ENCODE measurements at places on chromosomes 2 and 18.

DNA sequence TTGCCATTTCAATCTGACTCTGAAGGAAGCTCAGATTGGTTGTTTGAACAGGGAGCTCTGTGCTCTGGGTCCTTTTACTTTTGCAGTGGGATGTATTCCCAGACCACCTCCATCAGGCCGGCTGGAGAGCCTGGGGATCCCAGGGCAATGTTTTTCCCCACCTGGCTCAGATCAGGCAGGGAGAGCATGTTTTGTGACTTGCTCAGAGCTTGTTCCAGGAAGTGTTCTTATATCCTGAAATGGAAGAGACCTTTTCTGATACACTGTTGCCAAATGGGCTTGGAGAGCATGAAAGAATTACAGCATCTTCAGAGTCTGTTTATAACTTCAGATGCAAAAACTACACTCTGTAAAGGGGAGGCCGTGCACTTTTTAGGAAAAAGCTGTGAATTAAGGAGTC, 56.0 kb downstream of the LIPG start:
- DNase-seq, result no peak

DNA sequence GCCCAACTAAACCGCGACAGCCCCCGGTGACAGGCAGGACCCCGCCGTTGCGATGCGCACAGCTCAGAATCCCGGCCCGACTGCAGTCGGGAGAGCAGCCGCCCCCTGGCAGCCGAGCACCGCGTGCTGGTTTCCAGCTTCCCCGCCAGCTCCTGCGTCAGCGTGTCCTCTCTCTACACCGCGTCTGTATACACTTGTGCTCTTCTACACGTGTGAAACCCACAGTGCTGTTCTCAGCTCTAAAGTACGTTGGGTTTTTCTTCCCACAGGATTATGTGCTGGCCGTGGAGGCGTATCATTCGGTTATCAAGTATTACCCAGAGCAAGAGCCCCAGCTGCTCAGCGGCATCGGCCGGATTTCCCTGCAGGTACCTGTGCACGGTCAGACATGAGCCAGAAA, 54.0 kb downstream of the ADI1 start:
- no peak for DNase-seq

DNA sequence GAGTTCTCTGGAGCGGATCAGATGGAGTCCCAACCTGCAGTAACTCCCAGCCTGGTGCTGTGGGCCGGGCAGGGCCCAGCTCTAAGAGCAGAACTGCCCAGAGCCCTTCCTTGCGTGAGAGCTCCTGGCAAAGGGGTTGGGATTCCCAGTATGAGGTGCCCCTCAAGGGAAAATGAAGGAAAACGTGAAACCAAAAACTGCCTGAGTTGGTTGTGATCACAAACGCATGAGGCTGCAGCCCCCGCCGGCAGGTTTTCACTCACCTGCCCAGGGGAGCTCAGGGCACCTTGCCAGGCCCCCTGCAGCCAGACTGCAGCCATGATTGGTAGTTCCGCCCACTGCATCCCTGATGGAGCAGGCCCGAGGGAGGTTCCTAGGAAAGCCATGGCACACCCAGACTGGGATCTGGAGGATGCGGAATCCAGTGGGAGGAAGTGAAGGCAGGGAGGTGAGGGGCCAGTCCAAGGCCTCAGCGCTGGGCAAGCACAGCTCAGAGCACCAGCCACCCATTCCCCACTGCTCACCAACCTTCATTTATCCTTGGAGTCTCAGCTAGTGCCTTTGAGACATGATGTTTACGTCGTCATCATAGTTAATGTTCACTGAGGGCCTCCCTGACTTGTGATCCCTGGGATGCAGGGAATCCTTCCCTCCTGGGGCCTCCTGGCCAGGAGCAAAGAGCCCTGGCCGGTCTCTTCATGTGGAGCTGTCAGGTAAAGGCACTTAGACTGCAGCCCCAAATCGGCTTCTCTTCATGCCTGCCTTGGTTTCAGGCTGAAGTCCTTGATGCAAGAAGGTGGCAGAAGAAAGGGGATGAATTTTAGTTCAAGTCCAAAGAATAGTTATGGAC, 103.2 kb downstream of the INHBB start:
- DNase-seq, result no peak

- no peak for DNase-seq
These were observed 48.9 kb downstream of the ADCY3 start for GRCh38 chr2:24870891-24871705.

- DNase-seq, result no peak
These were observed 479 bp downstream of the SCN9A start for GRCh38 chr2:166375195-166375735.

DNA sequence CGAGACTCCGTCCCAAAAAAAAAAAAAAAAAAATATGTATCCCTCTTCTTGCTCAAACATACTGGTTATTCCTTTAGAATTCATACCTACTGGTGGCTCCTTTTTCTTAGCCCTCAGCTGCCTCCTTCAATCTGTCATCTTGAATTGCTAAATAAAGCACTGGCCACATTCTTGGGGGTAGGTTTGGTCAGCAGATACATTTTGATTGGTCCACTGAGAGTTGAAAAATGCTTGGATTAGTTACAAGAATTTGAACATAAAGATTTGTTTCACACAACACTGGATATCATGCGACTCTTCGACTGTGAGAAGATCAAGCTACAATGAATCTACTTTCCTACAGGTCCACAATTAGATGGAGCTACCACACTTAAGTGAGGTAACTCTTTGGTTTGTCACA, 906.1 kb upstream of the SLC39A10 start:
- DNase-seq, result no peak

GRCh38 chr2:65724336-65724735, 291.9 kb upstream of the SPRED2 start:
- DNase-seq, result no peak

- no peak for DNase-seq
These were observed 171.6 kb downstream of the PLCL1 start for GRCh38 chr2:197975931-197976519.

GRCh38 chr2:205807758-205808157, 125.5 kb downstream of the NRP2 start:
- no peak for DNase-seq

DNA sequence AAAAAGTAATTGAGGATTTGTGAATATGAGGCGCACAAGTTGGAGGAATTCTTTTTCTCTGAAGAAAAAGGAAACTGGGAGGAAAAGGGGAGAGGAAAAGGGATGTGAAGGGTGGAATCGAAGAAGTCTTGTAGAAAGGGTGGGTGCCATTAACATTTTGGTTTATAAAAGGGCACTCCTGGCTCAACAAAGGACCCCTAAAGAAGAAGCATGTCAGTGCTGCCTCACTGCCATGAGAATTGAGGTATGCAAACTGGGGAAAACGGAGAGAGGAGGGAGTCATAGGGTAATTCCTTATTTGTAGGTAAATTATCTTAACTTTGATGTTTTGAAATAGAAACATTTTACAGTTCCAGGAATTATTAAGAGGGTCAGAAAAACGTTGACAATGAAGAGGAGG, 207.2 kb downstream of the NAPG start:
- DNase-seq, result no peak

- DNase-seq, result no peak
These were observed 40.1 kb upstream of the ACAA2 start for GRCh38 chr18:49853436-49853835.

GRCh38 chr2:240367721-240368120, 67.7 kb upstream of the GPC1 start:
- no peak for DNase-seq

DNA sequence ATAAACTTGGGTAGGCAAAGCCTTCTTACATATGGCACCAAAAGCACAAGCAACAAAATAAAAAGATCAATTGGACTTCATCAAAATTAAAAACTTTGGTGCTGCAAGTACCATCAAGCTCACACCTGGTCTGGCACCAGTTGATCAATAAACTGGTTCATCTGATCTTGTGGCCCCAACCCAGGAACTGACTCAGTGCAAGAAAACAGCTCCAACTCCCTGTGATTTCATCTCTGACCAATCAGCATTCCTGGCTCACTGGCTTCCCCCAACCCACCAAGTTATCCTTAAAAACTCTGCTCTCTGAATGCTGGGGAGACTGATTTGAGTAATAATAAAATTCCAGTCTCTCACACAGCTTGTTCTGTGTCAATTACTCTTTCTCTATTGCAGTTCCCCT, 8.4 kb downstream of the EPG5 start:
- no peak for DNase-seq

DNA sequence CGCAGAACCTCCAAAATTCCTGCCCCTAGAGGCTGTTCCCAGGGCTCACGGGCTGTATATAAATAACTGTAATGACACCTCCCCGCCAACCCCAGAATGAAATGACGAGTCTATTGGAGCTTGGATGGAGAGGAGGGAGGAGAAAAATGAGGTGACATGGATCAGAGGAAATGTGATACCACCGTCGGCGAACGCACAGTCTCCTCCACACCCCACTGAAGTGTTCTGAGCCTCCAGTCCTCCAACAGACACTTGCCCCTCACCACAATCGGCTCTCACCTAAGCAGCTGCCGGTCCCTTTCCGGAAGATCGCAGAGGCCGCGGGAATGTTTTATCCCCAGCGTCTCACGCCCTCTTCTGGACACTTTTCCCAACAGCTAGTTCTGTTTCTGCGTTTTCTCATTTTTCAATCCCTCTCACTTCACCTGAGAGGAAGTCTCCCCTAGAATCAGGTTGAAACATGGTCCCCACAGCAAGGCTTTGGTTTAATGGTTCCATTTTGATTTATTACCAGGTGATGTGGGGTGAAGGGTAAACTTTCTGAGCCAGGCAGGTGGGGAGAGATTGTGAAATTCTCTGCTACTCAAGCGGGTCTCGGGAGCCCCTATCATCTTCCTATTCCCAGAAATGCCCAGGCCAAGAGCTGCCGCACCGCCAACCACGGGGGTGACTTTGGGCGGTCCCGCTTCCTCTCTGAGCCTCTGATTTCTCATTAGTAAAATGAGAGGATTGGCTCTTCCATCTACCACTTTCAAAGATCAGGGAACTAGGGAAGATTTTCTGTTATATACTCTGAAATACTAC, 9.1 kb upstream of the MYO5B start:
- no peak for DNase-seq

DNA sequence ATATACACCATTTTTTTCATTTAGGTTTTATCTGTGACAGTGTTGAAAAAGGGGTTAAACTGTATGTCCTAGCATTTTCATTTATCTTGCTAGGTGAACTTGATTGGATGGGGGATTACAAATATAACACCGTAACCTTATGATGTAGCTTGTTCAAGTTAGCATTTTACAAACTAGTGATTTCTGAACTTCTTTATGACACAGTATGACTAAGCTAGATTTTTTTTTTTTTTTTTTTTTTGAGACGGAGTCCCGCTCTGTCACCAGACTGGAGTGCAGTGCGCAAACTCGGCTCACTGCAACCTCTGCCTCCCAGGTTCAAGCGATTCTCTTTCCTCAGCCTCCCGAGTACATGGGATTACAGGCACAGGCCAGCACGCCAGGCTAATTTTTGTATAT, 47.1 kb downstream of the KCMF1 start:
- no peak for DNase-seq

- DNase-seq, result no peak
These were observed 239.1 kb upstream of the BOD1L2 start for GRCh38 chr18:56907771-56908170.

DNA sequence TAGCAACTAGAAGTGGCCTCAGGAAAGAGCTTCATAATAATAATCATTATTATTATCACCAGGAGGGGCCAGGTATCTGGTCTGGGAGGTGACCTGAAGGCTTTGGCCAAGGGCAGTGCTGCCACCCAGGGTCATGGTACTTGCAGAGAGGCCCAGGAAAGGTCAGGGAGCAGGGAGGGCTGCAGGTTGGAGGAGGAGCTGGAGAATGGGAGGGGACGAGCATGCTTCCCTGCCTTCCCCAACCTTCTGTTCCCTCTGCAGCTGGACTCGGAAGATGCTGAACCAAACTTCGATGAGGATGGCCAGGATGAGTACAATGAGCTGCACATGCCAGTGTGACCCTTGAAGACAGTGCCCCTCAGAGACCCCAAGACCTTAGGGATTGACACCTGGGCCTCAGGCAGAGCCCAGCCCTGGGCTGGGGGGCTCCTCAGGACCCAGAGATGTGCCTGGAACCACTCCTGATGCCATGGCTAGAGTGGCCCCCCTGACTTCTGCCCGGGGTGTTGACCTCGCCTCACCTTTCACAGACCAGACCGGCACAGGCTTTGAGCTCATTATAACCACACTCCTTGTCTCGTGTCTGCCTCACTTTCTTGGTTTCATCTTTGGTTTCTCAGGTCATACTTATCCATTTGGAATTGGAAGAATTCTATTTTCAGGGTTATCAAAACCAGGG, 14.1 kb downstream of the SLC4A3 start:
- DNase-seq, result no peak

- DNase-seq, result no peak
These were observed 344.0 kb upstream of the VWC2L start for GRCh38 chr2:214066862-214067261.

DNA sequence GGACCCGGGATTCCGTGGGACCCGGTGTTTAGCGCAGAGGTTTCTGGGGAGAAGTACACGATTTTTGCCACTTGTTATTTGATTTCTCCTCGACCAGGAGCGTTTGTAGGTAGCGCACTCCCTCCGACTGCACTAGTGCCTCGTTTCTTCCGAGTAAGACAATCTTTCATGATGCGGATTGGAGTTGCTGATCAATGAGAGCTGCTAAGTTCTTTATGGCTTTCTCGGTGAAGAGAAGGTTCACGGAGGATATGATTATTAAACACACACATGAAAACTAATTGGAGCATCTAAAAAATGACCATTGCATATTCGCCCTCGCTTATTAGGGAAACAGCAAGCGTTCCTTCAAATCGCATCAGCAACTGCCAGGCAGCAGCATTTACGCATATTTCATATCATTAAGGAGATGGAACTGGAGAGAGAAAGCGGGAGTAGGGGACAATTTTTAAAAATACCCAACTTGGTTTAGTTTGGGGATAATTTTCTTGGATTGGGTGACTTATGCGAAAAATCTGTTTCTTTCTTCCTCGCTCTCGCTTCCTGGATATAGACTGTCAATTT, 616 bp downstream of the EML6 start:
- DNase-seq, result no peak

GRCh38 chr2:171492664-171493063, 29.6 kb upstream of the CYBRD1 start:
- no peak for DNase-seq

DNA sequence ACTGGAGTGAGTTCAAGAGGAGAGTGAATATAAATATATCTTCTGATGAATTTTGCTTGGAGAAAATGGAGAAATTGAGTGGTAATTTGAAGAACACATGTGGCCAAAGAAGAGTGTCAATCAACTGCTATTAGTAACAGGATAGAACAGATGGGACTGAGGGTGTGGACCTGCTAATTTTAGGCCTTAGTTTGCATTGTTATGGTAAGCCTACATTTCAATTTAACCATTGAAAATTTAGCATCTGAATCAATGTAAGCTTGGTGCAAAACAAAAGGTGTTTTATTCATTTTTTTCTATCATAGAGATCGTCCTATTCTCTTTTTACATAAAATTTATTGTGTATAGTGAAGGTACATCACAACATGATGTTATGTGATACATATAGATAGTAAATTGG, 42.1 kb upstream of the CDH19 start:
- DNase-seq, result no peak
